ENCODE measurements at places on chromosomes 13 and 19.

GRCh38 chr19:1992759-1993260 lies 22.7 kb downstream of the BTBD2 start:
- no peak for DNase-seq

GRCh38 chr19:51727349-51727880 lies 3.6 kb upstream of the HAS1 start:
- no peak for DNase-seq

DNA sequence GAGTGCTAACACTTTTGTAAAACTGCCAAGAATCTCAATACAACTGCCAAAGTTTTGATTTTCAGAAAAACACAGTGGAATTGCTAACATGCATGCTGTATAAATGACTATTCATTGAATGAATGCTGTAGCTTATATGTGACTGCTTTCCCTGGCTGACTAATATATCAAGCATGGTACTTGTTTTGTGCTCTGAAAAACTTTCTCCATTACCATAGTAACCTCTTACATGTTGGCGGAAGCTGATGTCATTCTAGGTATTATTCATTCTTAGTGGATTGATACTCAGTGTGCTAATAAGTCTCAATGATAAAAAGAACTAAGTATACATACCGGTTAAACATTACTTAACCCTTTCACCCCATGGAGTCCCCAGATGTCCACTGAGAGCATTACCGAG lies 166.1 kb upstream of the MYO16 start:
- DNase-seq, result no peak

DNA sequence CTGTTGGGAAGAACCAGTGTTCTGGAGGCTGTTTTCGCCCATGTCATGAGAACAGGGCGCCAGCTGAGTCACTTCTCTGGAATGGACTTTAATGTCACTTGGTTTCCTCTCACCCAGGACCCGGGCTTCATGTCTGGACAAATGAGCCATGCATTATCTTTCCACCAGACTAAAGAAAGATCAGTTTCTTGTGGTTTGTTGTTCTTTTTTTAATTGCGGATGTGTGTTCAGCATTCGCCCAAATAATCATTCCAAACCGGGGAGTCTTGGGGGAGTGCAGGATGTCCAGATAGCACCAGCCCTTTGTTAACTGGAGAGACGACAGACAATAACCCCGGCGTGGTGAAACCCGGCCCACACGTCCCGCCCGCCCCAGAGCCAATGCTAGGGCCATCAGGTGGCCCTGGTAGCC lies 102.5 kb downstream of the COL4A2 start:
- no peak for DNase-seq

DNA sequence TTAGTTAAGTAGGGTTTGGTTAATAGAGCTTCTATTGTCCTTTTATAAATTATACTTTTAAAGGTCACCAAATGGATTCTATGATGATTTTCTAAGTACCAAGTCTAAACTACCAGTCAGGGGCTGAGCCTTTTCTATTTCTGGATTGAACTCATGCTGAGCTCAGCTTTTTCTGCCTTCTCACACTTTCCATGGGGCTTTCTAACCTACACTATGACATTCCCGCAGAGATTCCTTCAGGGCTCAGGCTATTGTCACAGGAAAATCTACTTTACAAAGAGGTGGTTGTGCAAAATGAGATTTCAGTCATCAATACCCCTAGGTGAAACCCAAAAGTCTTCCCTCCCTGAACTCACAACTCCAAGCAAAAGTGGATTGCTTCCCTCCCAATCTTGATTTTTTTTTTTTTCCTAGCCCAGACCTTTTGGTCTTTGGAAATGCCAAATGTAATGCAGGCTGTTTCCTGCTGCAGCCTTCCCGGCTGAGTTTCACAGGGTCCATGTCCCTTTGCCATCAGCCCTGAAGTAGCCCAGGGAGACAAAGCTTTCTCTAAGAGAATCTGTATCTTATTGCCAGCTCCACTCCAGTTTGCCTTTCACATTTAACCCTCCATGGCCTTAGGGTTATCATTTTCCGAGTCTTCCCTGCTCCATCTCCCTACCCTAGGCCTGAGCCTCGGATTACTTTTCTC lies 13.6 kb downstream of the C13orf42 start:
- DNase-seq, result no peak
